ENCODE measurements at places on chromosomes 16 and 17.

GRCh38 chr17:4482338-4483011 lies 16.2 kb upstream of the SPNS2 start:
- no peak for DNase-seq

GRCh38 chr17:70608193-70608592 lies 438.9 kb downstream of the KCNJ2 start:
- no peak for DNase-seq

DNA sequence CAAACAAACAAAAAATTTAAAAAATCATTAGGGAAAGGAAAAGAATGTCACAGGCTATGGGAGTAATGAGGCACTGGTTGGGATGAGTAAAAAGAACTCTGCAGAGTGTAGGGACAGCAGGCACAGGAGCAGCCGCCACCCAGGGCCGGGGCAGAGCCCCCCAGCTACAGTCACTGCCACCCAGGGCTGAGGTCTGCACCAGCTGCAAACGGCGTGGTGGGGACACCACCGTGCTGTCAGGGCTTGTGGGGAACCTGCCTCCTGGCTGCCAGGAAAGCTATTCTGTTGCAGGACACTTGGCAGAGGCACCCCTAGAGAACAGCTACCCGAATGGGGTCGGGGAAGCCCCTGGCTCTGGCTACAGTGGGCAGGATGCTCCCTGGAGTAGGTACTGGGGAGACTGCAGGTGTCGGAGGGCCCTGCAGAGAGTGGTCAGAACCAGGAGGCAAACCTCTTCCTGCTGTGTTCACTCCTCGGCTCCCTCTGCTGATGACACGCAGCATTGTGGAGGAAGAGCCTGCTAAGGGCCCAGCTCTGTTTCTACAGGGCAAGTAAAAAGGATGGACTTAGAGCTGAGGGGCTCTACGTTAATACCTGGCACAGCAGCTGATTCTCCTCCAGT lies 32.3 kb upstream of the CAPN15 start:
- peak; percentile 46 for DNase-seq

- DNase-seq = no peak
These were observed 2.0 kb downstream of the CBX4 start for GRCh38 chr17:79836972-79837887.

- no peak for DNase-seq
These were observed 5.1 kb downstream of the CCL18 start for GRCh38 chr17:36069136-36069535.

GRCh38 chr16:78778101-78779004 lies 678.9 kb downstream of the WWOX start:
- DNase-seq = no peak

DNA sequence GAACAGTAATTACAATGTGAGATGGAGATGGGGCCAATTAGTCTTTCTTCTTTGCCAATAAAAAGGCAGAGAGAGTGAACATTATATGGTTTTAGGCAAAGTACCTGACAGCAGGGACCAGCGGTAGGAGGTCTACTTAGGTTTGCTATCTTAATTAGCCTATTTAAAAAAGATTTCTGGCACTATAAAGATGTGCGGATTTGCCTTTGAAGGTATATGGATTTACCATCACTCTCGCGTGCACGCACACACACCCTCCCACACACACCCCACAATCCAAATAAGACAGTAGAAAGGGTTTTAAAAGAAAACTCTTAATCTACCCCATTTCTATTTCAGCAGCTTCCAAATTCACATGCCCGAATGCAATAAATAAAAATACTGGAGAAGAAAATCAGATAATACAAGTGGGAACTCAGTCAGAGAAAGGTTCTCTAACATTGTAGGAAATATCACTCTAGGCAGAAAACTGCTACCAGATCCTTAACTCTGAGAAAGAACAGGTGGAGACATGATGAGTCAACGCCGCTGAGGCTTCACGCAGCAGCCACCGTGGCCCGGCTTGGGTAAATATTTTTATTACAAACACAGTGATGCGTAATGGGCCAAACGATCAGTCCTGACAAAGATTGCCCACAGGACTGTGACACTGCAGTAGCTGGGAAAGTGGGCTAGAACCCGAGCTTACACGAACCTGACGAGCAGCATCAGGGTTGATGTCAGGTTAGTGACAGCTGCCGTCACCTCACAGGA lies 66.6 kb upstream of the AXIN2 start:
- DNase-seq = no peak

- DNase-seq = peak; percentile 29
These were observed 2.9 kb upstream of the CACNG3 start for GRCh38 chr16:24253192-24253591.

GRCh38 chr17:74968361-74968780 lies 4.2 kb downstream of the HID1 start:
- DNase-seq = no peak

DNA sequence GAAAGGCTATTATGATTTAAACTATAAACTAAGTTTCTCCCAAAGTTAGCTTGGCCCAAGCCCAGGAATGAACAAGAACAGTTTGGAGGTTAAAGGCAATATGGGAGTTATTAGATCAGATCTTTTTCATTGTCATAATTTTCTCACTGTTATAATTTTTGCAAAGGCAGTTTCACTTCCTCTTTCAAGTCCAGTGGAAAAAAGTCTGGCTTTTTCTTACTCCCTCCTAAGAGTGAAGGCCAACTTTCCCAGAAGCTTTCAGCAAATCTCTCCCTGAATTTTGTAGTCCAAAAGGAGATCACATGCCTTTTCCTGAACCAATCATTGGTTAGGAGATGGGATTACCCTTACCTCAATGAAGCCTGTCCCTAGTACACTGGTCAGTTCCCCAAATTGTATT lies 9.1 kb upstream of the BLMH start:
- DNase-seq = no peak

- no peak for DNase-seq
These were observed 551.5 kb downstream of the MAF start for GRCh38 chr16:79049040-79049439.

- DNase-seq = no peak
These were observed 200.1 kb downstream of the XYLT1 start for GRCh38 chr16:17270683-17271109.

DNA sequence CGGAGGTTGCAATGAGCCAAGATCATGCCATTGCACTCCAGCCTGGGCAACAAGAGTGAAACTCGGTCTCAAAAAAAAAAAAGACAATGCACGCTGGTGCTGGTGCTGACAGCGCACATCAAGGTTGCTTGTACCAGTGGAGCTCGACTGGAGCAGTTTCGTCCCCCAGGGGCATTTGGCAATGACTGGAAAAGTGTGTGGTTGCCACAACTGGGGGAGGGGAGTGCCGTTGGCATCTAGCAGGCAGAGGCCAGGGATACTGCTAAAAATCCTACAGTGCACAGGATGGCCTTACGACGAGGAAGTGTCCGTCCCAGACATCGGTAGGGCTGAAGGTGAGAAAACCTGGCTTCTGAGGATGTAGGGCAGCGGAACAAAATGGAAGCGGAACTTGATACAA lies 2.4 kb downstream of the MEAK7 start:
- no peak for DNase-seq

- DNase-seq = peak; percentile 92
These were observed at the start of gene CASKIN2 for GRCh38 chr17:75515496-75516254. TSS of gene CASKIN2 (minus strand) at chr17:75515537. CDS start at chr17:75513804, 1,733 bp downstream.

GRCh38 chr17:55236316-55236715 lies 28.4 kb upstream of the HLF start:
- DNase-seq = no peak

DNA sequence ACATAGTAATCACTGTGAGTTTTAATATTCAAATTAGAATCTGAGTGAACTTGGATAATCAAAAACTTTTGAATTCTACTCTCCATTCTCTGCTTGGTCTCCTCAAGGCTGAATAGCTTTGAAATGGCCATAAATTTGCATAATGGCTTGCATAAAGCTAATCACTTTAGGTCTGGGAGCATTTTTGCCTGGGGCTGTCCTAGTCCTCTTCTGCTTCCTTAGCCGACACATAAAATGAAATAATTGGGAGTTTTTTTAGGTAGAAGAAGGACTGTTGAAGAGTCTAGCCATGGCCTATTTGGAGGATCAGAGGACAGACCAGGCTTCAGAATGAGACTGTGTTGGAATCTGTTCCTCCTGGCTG lies 91.4 kb upstream of the EEF2KMT start:
- no peak for DNase-seq

DNA sequence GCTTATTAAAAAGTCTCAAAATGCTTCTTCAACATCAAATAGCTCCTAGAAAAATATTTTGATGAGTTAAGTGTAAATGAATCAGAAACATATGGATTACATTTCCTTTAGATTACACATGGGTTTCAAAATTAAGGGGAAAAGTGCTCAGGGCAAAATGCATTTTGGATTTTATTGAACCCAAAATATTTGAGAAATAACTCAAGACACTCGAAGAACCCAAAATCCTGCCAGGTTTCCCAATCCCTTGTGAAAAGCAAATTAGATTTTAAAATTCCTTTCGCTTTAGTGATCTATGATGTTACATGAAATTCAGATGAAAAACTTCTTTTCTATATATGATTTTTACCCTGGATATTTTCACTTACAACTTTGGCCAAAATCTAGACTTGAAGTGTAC lies 847.4 kb upstream of the SOX9 start:
- DNase-seq = no peak

- no peak for DNase-seq
These were observed 392.5 kb downstream of the HS3ST3B1 start for GRCh38 chr17:14693382-14693781.

GRCh38 chr16:637081-638018 lies 1.2 kb upstream of the METTL26 start:
- DNase-seq = peak; percentile 99

DNA sequence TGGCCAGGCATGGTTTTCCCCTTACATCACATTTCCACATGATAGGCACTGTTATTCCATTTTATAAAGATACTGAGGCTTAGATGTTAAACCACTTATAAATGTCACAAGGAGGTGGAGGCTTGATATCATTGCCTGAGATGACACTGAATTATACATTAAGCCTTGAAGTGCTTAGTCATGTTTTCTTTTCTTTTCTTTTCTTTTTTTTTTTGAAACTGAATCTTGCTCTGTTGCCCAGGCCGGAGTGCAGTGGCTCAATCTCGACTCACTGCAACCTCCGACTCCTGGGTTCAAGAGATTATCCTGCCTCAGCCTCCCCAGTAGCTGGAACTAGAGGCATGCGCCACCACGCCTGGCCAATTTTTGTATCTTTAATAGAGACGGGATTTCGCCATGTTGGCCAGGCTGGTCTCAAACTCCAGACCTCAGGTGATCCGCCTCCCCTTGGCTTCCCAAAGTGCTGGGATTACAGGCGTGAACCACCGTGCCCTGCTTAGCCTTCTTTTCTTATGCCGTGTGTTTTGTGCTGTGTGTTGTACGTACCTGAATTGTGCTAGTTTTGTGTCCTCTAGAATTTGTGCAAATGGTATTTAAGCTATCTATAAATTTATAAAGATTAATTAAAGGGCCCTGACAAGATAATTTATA lies 1.2 kb downstream of the DNAJA3 start:
- no peak for DNase-seq

DNA sequence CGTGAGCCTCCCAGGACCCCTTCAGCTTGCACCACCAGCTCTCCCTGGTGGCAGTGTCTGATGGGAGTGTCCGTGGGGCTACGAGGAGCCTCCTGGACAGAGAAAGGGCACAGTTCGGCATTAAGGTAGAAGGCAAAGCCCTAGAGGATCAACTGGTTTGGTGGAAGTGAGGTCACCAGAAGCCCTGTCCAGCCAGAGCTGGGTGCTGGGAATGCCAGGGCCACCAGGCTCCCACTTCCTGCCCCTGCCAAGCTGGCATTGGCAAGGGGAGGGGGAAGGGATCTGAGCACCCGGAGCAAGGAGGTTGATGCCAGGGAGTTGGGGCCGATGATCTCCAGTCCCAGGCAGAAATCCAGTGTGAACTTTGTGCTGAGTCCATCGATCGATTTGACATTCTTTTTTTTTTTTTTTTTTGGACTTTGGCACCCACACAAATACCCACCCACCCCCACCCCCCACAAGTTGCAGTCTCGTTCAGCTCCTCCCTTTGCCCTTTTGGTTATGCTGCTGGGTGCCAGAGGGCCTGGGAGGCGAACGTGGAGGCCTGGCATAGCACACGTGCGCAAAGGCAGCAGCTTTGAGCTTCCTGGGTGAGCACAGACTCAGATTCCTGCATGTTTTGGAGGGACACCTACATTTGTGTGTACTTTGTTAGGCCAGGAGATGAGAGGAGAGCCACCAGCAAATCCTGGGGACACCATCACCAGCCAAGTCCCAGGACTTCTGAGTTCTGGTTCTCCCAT lies 2.1 kb downstream of the NHERF1 start:
- DNase-seq = no peak

GRCh38 chr16:53082509-53082908 lies 27.7 kb downstream of the CHD9 start:
- no peak for DNase-seq

- DNase-seq = no peak
These were observed 39.1 kb downstream of the CCDC57 start for GRCh38 chr17:82173351-82174041.

Data from COLO829 (cell line).